ENCODE measurements at places on chromosomes 12 and 14. TPM values are rescaled to one million over a fixed set of nuclear protein-coding genes. Genes with fewer than 3 reads are reported as not detected.
A peak's percentile ranks its signal among the peaks of the same experiment; 100 is the strongest.

DNA sequence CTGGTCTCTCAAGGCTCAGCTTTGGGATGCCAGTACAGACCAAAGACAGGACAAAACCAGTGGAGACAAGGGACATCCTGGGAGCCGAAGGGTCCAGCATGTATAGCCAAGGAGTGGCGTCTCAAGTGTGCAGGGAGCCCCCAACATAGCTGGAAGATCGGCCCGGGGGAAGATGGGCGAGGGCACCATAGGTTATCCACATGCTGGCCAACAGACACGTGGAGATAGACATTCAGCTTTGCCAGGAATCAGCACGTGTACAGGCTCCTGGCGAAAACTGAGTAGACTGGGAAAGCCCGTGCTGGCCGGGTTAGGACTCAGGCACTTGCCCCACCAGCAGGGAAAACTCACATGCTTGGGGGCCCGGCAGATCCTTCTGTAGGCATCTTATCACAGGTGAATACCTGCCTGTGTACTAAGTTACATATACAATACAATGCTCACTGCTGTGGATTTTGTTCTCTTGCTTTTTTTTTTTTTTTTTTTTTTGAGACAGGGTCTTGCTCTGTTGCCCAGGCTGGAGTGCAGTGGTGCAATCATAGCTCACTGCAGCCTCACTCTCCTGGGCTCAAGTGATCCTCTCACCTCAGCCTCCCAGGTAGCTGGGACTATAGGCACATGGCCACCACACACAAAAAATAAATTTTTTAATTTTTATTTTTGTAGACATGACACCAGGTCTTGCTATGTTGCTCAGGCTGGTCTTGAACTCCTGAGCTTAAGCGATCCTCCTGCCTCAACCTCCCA, 5.6 kb upstream of the ANKRD9 start:
- DNase-seq: no peak

DNA sequence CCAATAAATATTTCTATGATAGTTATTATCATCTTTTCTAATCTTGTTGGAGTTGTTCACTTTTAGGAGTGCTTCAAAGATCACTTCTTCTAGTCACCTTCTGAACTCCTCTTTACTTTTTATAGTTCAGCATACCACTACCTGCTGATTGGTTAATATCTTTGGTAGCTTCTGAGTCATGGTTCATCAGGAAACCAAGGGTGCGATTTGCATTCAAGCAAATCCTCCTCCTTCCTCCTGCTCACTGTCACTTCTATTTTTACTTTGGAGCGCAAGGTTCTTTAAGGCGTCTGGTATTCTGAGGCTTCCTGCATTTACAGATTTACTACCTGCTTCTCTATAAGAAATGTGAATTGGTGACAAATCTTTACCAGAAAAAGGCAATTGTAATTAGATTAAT, 24.0 kb downstream of the SYT1 start:
- DNase-seq: peak; percentile 19

GRCh38 chr12:50411051-50411660, 10.5 kb downstream of the LARP4 start:
- DNase-seq: no peak

GRCh38 chr12:93602897-93603668, 30.6 kb downstream of the SOCS2 start:
- no peak for DNase-seq

DNA sequence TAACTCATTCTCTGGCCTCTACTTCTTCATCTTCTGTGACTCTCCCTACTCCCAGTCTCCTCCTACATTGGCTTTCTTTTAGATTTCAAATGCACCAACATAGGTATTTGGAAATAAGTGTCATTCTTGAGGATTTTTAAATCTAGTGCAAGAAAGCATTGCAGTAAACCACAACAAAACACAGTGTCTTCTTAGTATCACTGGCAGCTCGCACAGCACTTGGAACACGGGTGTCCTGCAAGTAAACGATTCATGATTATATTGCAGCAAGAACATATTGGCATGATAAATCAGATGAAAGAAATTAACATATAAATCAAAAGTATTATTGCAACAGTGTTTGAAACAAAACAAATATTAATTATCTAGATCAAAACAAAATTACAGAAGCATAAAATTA, 45.6 kb downstream of the MAGOHB start:
- DNase-seq: no peak

DNA sequence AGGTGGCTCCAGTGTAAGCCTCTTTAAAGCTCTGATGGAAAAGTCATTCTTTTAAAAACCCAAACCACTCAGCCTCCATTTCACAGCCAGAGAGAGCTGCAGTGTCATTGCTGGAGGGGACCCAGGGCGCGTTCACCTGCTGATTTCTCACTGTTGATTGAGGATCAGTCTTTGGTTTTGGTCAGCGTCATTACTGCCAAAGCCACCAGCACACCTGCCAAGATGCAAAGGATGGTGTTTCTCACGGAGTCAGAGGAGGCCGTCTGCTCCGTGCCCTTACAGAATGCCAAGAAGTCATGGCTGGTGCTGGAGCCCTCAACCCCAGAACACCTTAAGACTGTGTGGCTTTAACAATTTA, 32.8 kb upstream of the BATF start:
- DNase-seq: no peak

GRCh38 chr14:101075025-101075800, 171.7 kb upstream of the RTL1 start:
- DNase-seq: no peak

GRCh38 chr12:107126796-107127481, 33.6 kb upstream of the CRY1 start:
- peak; percentile 55 for DNase-seq

- no peak for DNase-seq
Observed at GRCh38 chr12:75856235-75856634, 175.3 kb downstream of the PHLDA1 start.

DNA sequence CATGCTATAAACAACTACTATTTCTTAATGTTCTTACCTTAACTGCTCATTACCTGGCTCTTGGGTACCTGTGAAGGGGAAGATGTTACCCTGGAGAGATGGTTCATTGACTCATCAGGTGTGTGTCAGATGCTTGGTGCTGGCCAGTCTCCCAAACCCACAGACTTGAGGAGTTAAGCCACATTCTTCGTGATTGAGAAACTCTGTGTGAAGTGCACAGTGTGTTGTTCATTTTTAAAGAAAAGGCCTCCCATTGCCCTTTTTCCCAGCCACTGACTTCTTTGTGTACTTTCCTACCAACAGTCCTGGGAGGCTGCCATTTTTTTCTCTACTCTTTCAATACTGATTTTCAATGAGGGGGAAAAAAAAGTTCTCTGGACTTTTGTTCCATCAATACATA, 3.2 kb downstream of the MGST1 start:
- no peak for DNase-seq

GRCh38 chr14:102594514-102595175, 2.2 kb downstream of the RCOR1 start:
- peak; percentile 81 for DNase-seq

DNA sequence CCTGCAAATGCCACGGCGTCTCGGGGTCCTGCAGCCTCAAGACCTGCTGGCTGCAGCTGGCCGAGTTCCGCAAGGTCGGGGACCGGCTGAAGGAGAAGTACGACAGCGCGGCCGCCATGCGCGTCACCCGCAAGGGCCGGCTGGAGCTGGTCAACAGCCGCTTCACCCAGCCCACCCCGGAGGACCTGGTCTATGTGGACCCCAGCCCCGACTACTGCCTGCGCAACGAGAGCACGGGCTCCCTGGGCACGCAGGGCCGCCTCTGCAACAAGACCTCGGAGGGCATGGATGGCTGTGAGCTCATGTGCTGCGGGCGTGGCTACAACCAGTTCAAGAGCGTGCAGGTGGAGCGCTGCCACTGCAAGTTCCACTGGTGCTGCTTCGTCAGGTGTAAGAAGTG, 16.8 kb downstream of the WNT5B start:
- no peak for DNase-seq

PRH2 gene
- total RNA-seq: not detected

CKAP4 gene
- total RNA-seq: 72.7 TPM

GPRC5D gene
- not detected for total RNA-seq

CBLN3 gene
- total RNA-seq: 1.0 TPM

SNRNP35 gene
- 11.3 TPM for total RNA-seq
